ENCODE measurements at places on chromosomes 4 and X. TPM values are rescaled to one million over a fixed set of nuclear protein-coding genes. Genes with fewer than 3 reads are reported as not detected.

The KLKB1 gene
- 1.1 TPM for polyA plus RNA-seq

The PNMA3 gene
- polyA plus RNA-seq, result not detected

The CLTRN gene
- polyA plus RNA-seq, result 3.5 TPM

The KDM6A gene
- 11.5 TPM for polyA plus RNA-seq

The CSAG1 gene
- not detected for polyA plus RNA-seq

The PABPC4L gene
- polyA plus RNA-seq, result 0.35 TPM

The VMA21 gene
- polyA plus RNA-seq, result 6.8 TPM

The ARHGAP6 gene
- polyA plus RNA-seq, result 2.2 TPM

The LRCH2 gene
- 1.2 TPM for polyA plus RNA-seq

The DMRTC1 gene
- not detected for polyA plus RNA-seq
